ENCODE measurements at places on chromosomes 7 and 10. TPM values are rescaled to one million over a fixed set of nuclear protein-coding genes. Genes with fewer than 3 reads are reported as not detected.
A peak's percentile ranks its signal among the peaks of the same experiment; 100 is the strongest.

GRCh38 chr10:128896963-128897362 is 570.1 kb upstream of the MGMT start:
- no peak overlapping the region for H3K4me3 ChIP-seq
- H3K36me3 ChIP-seq = no peaks in the 10 kb centered on the region
- H3K4me1 ChIP-seq = no peaks in the 10 kb centered on the region
- no peak for DNase-seq
- H3K27ac ChIP-seq = no peak overlapping the region
- no peaks in the 10 kb centered on the region for H3K27me3 ChIP-seq

Gene GTPBP10
- total RNA-seq = 19.6 TPM

Gene LRMDA
- 24.1 TPM for total RNA-seq

Gene POLR2J2
- 2.1 TPM for total RNA-seq

- no peak overlapping the region for H3K27ac ChIP-seq
- H3K27me3 ChIP-seq = no peaks in the 10 kb centered on the region
Measured at GRCh38 chr10:47449979-47450378, 33.9 kb downstream of the ANXA8 start.

- no peaks in the 10 kb centered on the region for H3K27me3 ChIP-seq
- DNase-seq = no peak
- no peaks in the 10 kb centered on the region for H3K4me1 ChIP-seq
- H3K36me3 ChIP-seq = no peaks in the 10 kb centered on the region
- H3K4me3 ChIP-seq = no peak overlapping the region
- no peak overlapping the region for H3K27ac ChIP-seq
Measured at GRCh38 chr7:101575168-101575567, 53.9 kb downstream of the MYL10 start.

- no peak overlapping the region for H3K4me3 ChIP-seq
- no peak overlapping the region for H3K27ac ChIP-seq
- no peak for DNase-seq
- H3K36me3 ChIP-seq = no peaks in the 10 kb centered on the region
Measured at GRCh38 chr10:21078410-21079329, 181.6 kb upstream of the NEBL start.

Gene PDZD7
- 2.0 TPM for total RNA-seq

DNA sequence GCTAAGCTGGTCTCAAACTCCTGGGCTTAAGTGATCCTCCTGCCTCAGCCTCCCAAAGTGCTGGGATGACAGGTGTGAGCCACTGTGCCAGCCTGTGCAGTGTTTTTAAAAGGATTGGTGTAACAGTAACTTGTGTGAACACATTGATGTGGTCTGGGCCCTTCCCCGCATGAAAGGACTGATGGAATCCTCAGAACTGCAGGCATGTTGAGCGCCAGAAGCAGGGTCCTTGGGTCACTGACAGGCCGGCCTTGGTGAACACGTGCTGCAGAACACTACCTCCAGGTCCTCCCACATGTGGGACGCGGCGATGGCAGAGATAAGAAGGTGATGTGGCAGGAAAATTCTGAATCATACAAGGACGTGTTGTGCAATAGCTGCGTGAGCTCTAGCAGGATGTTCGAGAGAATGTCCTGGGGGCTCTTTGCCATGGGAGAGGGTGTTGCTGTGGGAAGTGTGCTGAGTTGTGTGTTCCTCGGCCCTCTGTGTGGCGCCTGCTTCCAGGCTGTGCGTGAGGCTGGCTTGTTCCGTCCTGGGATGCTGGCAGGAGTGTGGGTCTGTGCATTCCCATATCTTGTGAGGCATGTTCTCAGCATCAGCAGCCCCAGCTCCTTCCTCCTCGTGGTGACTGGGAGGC is 68.2 kb downstream of the DNAJB6 start:
- no peak for DNase-seq
- H3K4me3 ChIP-seq = no peak overlapping the region
- H3K36me3 ChIP-seq = peaks cover 3% of the 10 kb centered on the region
- no peaks in the 10 kb centered on the region for H3K27me3 ChIP-seq
- no peak overlapping the region for H3K27ac ChIP-seq

DNA sequence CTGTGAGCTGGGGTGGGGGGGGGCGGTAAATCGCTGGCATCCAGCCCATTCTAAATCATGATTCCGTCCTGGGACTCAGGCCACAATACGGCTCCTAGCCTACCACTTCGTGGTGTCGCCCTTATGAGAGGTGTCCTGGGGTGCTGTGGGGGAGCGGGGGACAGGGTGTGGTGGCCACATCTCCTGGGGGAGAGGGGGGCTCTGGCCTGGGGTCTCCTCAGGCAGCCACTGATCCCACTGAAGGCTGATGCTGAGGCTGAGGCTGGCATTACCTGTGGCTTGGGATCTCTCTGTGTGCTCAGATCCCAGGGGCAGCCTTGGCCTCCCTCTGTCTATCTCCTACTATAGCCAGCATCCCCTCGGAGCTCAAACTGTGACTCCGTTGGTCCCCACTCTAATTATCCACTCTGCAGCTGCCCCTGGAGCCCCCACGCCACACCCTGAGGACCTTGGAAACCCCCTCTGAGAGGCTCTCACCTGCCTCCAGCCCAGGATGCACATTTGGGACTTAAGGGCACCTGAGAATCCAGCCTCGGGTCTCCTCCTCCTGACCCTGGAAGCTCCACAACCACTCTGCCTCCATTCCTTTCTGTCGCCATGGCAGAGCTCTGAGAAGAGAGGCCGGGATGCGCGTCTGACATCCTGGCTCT is 249.3 kb upstream of the TCERG1L start:
- H3K4me3 ChIP-seq = no peak overlapping the region
- no peaks in the 10 kb centered on the region for H3K27me3 ChIP-seq
- no peak for DNase-seq

DNA sequence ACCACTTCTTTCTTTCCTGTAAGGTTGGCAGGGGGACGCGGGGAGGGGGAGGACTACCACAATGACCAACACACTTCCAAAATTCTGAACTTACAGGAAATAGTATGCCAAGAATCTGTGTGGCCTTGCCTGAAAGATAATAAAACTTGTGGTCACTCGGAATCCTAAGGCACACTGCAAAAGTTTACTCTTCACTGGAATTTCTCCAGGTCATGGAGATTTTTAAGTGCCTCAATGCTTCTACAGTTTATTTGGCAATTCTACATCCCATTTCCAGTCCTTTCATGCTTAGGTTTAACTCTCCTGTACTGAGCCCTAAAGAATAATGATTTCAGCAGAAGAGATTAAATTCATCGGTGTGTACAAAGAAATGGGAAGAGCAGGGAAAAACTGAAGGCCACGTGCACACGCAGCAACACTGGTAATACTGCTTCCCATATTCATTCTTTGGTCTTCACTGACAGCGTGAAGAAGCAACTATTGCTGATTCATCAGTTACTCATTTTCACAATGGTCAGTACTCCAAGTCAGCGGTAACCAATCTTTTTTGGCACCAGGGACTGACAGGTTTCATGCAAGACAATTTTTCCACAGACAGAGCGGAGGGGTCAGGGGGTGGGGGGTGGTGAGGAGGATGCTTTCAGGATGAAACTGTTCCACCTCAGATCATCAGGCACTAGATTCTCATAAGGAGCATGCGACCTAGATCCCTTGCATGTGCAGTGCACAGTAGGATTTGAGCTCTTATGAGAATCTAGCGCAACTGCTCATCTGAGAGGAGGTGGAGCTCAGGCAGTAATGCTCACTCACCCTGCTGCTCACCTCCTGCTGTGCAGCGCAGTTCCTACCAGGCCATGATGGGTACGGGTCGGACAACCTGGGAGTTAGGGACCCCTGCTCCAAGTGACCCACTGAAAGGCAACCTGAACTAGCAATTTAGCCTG is 9.8 kb downstream of the LARP4B start:
- H3K27ac ChIP-seq = no peak overlapping the region
- DNase-seq = no peak
- H3K4me1 ChIP-seq = peaks cover 65% of the 10 kb centered on the region
- no peak overlapping the region for H3K4me3 ChIP-seq

Gene PAX4
- not detected for total RNA-seq

GRCh38 chr10:14459665-14460064 is 128.9 kb upstream of the FRMD4A start:
- H3K36me3 ChIP-seq = no peaks in the 10 kb centered on the region
- H3K27me3 ChIP-seq = no peaks in the 10 kb centered on the region
- DNase-seq = no peak
- H3K27ac ChIP-seq = no peak overlapping the region

Gene ADARB2
- 2.8 TPM for total RNA-seq

Gene ZNF735
- total RNA-seq = not detected

Gene TMEM196
- total RNA-seq = not detected

GRCh38 chr10:48459270-48460150 is 145.4 kb downstream of the ARHGAP22 start:
- H3K27ac ChIP-seq = no peak overlapping the region
- H3K4me3 ChIP-seq = no peak overlapping the region
- H3K27me3 ChIP-seq = no peaks in the 10 kb centered on the region
- H3K36me3 ChIP-seq = no peaks in the 10 kb centered on the region

Gene TMEM236
- 1.0 TPM for total RNA-seq

DNA sequence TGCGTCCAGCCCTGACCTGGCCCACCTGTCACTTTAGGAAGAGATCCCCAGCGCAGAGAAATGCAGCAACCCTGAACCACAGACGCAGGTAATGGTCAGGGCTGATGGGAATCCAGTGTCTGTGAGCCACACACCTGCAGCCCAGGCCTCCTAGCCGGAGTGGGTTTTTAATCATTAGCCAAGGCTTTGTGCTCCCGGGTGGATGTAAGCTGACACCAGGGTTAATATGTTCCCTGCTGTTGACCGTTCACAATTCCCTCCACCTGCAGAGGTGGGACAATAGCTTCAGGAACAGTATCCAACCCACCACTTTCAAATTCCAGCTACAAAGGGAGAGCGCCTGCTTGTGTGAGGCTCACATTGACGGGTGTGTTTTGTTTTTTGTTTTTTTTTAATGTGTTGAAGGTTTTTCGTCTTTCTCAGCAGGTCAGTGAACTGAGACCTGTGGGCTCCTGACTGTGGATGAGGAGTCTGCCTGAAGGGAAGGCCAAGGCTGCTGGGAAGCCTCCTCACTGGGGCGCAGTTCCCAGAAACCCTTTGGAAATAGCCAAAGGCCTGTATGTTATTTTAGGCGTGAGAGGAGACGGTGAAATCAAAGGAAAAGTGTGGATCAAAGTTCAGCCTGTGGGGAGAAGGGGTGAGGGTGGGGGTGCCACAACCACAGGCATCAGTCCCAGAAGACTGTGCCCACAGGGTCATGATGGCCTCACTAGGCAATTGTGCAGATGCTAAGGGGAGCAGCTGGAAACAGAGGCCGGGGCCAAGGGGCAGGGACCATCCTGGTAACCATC is 111.1 kb downstream of the TNS3 start:
- peak overlapping the region; percentile 12 for H3K27ac ChIP-seq
- no peaks in the 10 kb centered on the region for H3K27me3 ChIP-seq
- no peak overlapping the region for H3K4me3 ChIP-seq
- H3K4me1 ChIP-seq = peaks cover 6% of the 10 kb centered on the region
- no peak for DNase-seq
- H3K36me3 ChIP-seq = no peaks in the 10 kb centered on the region

Gene SPDYE5
- not detected for total RNA-seq

GRCh38 chr7:25031432-25031831 is 51.5 kb upstream of the OSBPL3 start:
- no peaks in the 10 kb centered on the region for H3K27me3 ChIP-seq
- DNase-seq = no peak
- no peaks in the 10 kb centered on the region for H3K4me1 ChIP-seq
- H3K27ac ChIP-seq = no peak overlapping the region
- H3K4me3 ChIP-seq = no peak overlapping the region

DNA sequence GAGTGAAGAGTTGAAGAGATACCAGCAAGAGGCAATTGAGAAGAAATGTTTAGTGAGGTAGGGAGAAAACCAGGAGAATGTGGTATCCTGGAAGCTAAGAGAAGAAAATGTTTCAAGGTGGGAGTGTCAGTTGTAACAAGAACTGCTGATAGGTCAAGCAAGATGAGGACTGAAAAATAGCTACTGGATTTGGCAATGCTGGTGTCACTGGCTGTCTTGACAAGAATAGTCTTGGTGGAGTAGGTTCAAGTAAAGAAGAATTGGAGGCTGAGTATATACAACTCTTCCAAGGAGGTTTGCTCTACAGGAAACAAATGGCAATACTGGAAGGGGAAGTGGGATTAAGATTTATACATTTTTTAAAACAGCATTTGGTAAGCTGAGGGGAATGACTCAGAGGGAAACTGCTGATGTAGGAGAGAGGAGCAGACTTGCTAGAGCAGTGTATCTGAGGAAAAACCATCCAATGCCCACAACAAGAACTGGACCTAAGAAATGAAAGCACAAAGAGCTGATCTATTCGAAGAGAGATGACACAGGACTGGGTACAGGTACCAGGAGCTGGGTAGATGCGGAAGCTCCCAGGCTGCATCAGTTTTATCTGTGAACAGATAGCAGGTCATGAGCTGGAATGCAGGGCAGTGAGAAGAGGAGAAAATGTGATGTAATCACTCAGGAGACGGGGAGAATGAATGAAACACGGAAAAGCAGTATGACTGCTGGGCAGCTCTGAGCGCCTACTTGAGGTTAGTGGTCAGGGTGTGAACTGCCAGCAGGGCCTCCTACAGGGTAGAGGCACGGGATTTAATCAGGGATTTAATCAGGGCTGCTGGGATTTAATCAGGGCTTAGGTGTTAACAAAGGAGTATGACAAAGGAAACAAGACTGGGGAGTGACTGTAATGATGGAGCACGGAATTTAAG is 34.5 kb downstream of the FAM25A start:
- no peaks in the 10 kb centered on the region for H3K27me3 ChIP-seq
- H3K4me3 ChIP-seq = no peak overlapping the region
- H3K4me1 ChIP-seq = peaks cover 6% of the 10 kb centered on the region
- peak overlapping the region; percentile 53 for H3K27ac ChIP-seq
- DNase-seq = no peak
- H3K36me3 ChIP-seq = peaks cover 12% of the 10 kb centered on the region

DNA sequence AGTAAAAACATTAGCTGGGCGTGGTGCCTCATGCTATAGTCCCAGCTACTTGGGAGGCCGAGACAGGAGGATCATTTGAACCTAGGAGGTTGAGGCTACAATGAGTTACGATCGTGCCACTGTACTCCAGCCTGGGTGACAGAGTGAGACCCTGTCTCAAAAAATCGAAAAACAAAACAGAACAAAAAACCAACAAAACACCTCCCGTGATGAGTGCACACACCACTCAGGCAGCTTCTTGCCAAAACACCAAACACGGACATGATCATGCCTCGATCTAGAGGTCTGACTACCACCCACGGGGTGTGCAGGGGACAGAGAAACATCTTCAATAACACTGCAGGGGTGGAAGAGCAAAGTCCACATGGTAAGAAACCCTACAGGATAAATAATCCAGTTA is 44.4 kb downstream of the AMZ1 start:
- no peak overlapping the region for H3K4me3 ChIP-seq
- H3K36me3 ChIP-seq = peaks cover 23% of the 10 kb centered on the region
- peaks cover 50% of the 10 kb centered on the region for H3K4me1 ChIP-seq
- H3K27me3 ChIP-seq = no peaks in the 10 kb centered on the region
- no peak for DNase-seq

Gene COMTD1
- total RNA-seq = 56.6 TPM

DNA sequence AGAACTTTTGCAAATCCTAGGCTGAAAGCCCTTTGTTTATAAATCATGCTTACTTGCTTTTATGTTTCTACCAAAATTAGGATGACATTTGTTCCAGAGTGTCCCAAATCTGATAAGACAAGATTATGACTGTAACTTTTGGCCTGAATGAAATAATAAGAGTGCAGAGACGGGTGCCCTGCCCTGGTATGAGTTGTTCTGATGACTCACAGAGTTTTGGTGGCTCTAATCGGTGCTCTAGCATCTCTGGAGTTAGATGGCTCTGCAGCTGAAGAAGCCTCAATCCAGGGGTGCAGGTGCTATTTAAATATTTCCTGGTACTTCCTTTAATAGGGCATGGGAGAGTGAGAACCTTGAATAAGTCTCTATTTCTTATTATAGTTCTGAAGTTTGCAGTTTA is 102.2 kb upstream of the ELMO1 start:
- H3K36me3 ChIP-seq = no peaks in the 10 kb centered on the region
- H3K4me3 ChIP-seq = no peak overlapping the region
- DNase-seq = no peak
- no peaks in the 10 kb centered on the region for H3K27me3 ChIP-seq

All from upper lobe of left lung (tissue), 6 donors.